ENCODE measurements at places on chromosomes 5 and 9.

DNA sequence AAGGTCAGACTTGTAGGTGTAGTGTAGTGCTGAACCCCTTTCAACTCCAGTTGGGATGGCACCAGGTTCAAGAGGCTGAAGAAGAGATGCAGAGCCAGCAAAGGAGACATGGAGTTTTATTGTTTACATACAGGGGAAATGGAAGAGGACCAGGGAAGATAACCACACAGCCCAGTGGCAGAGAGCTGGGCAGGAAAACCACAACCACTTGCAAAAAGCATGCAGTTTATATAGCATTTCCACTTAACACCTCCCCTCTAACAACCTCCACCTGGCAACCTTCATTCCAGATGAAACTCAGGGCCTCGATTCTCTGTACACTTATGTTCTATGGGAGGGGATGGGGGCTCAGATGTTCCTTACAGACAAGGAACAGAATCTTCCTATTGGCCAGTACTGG lies 56.9 kb downstream of the SNX24 start:
- no peak for DNase-seq

DNA sequence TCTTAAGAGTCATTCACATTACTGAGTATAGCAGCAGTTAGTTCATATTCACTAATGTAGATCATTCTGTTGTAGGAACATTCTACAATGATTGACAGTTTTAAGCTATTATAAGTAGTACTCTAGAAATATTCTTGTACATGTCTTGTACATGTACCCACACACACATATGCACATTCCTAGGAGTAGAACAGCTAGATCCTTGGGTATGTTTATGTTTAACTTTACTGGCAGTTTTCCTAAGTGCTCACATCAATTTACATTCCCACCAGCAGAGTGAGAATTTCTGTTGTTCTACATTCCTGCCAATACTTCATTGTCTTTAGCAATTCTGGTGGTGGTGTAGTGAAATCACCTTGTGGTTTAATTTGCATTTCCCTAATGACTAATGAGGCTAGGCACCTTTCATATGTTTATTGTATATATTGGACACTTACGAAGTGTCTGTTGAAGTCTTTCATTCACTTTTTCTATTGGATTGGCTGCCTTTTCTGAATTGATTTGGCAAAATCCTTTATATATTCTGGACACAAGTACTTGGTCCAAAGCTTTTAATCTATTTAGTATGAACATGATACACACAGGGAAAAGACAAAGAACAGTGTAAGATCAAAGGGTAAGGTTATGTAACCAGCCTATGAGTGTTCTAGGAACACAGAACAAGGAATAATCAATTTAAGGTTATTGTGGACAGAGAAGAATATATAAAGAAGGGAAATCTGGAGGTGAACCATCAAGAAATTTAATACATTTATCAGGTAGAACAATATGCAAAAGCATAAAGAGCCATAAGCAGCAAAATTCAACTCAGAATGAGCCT lies 95.6 kb downstream of the MLLT3 start:
- no peak for DNase-seq

- no peak for DNase-seq
These were observed 159.3 kb downstream of the SYK start for GRCh38 chr9:90960941-90961340.

DNA sequence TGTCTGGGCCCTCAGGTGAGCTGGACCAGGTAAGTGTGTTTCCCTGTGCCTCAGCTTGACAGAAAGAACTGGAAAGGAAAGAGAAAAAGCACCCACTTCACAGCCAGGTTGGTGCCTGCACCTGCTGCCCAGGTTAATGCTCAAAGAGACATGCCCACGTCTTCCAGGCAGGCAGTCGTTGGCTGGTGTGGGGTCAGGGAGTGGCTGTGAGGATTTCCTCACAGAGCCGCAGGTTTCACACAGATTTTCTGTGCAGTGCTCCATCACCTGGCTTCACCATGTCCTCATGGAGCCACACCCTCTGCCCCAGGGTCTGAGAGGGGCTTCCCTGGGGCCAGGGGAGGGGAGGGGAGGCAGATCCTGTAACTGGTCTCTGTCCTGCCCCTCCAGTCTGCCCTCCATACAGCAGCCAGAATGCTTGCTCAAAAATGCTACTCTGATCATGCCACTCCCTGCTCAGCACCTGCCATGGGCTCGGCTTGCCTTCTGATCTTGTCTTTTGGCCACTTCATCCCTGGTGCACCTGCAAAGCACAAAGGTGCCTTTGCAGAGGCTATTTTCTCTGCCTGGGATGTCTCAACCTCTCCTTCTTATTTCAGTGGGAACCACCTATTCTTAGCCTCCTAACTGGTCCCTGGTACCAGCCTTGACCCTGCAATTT lies 82.5 kb upstream of the UBTD2 start:
- DNase-seq, result no peak

DNA sequence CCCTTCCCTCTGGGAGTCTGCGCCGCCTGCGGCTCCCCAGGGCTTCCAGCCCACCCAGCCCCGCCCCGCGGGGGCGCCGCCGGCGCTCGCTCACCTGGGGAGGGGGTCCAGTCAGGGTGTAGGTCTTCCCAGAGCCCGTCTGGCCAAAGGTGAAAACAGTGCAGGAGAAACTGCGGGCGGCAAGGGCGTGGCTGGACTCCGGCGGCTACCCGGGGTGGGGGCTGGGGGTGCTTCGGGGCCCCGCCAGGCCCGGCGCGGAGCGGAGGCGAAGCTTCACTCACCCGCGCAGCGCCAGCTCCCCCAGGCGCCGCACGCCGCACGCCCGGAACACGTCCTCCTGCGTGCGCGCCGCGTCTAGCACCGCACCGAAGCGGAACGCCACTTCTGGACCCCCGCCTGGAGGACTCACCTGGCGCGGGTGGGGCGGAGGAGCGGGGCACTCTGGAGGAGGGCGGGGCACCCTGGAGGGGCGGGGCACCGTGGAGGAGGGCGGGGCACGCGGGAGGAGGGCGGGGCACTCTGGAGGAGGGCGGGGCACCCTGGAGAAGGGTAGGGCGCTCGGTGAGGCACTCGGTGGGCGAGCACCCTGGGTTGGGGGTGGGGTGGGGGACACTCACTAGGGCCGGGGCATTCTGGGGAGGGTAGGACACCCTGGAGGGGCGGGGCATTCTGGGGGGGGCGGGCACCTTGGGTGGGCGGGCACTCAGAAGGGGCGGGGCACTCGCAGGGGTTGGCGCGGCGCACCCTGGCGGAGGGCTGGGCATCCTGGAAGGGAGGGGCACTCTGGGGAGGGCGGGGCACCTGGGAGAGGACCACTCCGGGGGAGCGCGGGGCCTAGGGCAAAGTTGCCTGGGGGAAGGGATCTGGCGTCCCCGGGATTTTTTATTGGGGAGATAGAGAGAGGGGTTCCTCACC lies 814 bp downstream of the KIF12 start:
- DNase-seq, result peak; percentile 17

GRCh38 chr5:168612123-168612522 lies 33.0 kb upstream of the PANK3 start:
- no peak for DNase-seq

GRCh38 chr5:108615216-108615615 lies 132.5 kb upstream of the FER start:
- DNase-seq, result no peak

GRCh38 chr9:35960039-35960655 lies 2.2 kb upstream of the OR2S2 start:
- peak; percentile 21 for DNase-seq

GRCh38 chr9:93173365-93174051 lies 10.4 kb upstream of the WNK2 start:
- no peak for DNase-seq

- DNase-seq, result no peak
These were observed 47.4 kb downstream of the UBAP2 start for GRCh38 chr9:34001298-34001697.

DNA sequence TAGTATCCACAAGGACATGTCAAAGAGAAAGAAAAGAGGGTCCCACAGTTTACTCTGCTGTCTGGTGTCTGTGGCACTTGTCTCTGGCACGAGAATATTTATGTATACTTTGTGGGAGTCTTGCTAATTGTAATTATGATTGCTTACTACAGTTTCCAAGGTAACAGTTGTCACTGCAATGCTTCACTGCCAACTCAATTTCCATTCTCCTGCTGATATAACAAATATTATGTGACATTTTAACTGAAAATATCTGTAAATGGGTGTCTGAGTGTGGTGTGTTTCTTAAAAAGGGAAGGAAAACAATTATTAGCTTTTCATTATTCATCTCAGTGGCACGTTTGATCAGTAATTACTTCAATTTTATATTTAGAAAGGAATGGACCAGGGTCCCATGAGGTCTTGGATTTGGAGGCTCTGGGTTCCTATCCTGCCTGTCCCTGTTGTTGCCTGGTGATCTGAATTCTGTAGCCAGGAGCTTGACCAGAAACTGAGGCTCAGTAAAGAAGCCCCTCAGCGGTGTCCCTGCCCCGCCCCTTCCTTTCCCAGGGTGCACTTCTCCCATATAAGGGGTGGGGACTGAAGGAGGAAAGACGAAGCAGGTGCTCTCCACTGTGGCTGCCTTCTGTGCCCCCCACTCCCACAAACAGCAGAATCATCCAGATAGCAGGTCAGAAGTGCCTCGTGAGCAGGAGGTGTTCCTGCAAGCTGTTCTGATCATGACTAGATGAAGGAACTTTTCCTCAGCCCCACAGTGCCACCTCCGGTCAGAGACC lies 137.3 kb upstream of the KIF2A start:
- DNase-seq, result no peak

- no peak for DNase-seq
These were observed 27.7 kb downstream of the G3BP1 start for GRCh38 chr5:151799407-151799806.

GRCh38 chr5:123037104-123037418 lies 536 bp upstream of the PPIC start:
- DNase-seq, result no peak

DNA sequence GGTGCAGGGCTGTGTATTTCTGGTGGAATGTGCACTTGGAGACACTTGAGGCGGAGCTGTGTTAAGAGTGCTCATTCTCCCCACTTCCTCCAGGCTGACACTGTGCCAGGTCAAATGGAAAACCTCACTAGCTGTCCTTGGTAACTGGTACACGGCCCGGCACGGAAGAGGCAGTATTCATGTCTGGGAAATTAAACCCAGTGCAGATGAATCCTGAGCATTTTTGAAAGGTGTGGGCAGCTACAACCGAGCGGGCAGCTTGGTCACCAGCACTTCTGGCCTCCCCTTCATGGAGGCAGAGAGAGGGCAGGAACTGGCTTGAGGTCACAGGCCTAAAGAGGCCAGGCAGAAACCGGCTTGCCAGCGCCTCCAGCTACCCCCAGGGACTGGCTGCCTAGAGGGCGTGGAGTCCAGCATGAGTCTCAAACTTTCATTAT lies 1.6 kb downstream of the CLPTM1L start:
- no peak for DNase-seq
